Muscle of arm (tissue), 14 donors: ENCODE measurements at places on chromosomes 6 and 20. TPM values are rescaled to one million over a fixed set of nuclear protein-coding genes. Genes with fewer than 3 reads are reported as not detected.

CST4 gene
- not detected for polyA plus RNA-seq

SRSF12 gene
- polyA plus RNA-seq: not detected

RIPPLY2 gene
- not detected for polyA plus RNA-seq

C6orf141 gene
- polyA plus RNA-seq: 2.0 TPM

GZF1 gene
- polyA plus RNA-seq: 9.2 TPM

MAS1 gene
- 0.11 TPM for polyA plus RNA-seq

GRCh38 chr20:37943033-37943432 lies 40.1 kb downstream of the VSTM2L start:
- DNase-seq: no peak

DNA sequence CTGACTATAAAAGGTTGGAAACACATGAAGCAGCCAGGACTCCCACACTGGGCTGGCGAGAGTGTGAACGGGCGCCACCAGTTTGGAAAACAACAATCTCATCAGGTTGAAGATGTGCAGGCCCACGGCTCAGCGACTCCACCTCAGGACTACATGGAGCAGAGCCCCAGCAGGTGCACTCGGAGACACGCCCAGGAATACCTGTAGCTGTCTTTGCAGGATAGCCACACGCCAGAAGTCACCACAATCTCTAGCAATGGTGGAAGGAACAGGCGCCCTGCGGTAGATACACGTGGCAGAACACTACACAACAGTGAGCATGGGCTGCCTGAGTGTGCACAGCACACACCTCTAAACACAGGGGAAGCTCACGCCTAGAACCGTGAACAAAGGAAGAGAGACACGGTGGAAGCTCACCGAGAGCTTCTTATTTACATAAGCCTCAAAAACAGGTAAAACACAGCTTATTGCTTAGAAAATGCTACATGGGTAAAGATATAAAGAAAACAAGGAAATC lies 28.7 kb upstream of the RPS6KA2 start:
- DNase-seq: no peak

DNA sequence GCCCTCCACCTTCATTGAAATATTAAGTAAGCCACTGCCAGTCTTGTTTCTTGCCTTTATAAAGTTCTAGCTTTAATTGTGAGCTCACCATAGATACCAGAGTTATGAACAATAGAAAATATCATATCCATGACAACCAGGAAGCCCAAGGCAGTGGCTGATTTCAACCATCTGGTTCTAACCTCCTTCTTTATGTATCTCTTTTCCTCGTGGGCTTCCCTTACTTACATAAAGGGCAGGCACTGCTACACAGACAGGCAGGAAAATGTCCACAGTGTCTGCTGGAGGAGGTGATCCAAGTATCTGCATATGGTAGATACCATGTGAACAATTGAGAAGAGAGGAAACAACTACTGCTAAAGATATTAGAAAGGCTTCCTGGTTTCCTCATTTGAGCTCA lies 65.2 kb upstream of the PRND start:
- DNase-seq: no peak

- DNase-seq: no peak
These were observed 57.4 kb upstream of the PSMF1 start for GRCh38 chr20:1060985-1061384.

- no peak for DNase-seq
These were observed 1003.1 kb downstream of the KIF16B start for GRCh38 chr20:15570156-15570555.

DNA sequence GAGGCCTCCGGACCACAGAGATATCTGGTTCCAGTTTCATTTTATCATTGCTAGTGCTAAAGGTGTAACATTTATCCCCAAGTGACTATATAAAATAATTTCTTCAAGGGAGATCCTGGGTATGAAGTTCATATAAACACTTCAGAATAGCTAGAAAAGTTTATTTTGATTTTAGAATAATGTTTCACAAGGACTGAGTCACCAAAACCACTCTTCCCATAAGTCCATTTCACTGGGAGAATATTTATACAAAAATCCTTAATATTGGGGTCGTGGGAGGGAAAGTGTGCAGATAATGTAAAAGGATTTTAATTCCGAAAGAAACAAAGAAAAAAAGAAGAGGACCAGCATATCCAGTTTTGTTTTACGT lies 128.1 kb downstream of the ISM1 start:
- DNase-seq: no peak

GRCh38 chr6:68756454-68757375 lies 121.6 kb downstream of the ADGRB3 start:
- DNase-seq: no peak
